Inflammatory macrophage (primary cell): ENCODE measurements at places on chromosomes 16 and 17.
A peak's percentile ranks its signal among the peaks of the same experiment; 100 is the strongest.

GRCh38 chr16:8905795-8906591 lies 23.8 kb downstream of the LITAFD start:
- DNase-seq: no peak

DNA sequence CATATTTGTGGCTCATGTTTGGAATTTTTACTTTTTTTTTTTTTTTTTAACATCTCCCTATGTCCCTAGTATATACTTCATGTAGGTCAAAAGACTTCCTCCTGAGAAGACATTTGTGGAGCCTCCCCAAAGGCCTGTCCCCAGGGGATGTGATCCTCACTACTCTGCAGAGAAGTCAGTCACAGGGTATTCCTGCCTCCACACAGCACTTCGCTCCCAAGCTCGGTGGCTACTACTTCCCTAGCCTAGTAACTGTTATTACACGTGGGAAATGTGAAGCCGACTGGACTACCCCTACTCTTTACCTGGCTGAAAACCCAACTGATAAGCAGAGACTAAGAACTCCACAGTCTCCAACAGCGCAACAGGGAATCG lies 116.8 kb downstream of the HIC1 start:
- DNase-seq: no peak

DNA sequence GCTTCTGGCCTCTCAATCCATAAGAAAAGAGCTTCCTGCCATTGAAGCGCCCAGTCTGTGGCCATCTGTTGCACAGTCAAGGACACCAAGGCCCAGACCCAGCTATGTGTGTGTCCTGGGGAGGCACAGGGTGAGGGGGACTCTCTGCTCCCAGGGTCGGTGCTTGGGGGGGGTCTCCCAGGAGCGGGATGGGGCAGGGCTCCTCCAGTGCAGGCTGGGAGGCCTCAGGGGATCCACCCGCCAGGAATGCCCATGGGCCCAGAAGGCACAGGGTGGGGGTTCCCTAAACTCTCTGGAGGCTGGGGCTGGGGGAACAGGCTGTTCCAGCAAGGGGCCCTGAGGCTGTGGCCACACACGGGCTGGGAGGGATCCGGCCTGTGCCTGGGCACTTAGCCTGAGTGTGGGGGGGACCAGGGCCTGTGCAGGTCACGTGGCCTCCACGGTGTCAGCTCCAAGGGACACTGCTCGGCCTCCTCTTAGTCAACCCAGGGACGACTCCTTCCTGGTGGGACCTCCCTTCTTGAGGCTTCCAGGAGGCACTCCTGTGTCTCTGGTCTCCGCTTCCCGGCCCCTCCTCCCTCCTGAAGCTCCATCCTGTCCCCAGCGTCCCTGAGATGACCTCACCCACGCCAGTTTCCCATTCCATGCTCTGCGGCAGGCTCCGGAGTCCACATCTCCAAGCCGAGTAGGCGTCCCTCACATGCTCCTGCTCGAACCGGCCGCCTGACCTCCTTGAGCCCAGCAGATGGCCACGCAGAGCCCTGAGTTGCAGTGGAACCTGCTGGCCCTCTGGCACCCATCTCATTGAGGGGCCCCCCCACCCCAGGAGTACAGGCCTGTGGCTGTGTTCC lies 23.1 kb upstream of the BAHCC1 start:
- peak; percentile 69 for DNase-seq

DNA sequence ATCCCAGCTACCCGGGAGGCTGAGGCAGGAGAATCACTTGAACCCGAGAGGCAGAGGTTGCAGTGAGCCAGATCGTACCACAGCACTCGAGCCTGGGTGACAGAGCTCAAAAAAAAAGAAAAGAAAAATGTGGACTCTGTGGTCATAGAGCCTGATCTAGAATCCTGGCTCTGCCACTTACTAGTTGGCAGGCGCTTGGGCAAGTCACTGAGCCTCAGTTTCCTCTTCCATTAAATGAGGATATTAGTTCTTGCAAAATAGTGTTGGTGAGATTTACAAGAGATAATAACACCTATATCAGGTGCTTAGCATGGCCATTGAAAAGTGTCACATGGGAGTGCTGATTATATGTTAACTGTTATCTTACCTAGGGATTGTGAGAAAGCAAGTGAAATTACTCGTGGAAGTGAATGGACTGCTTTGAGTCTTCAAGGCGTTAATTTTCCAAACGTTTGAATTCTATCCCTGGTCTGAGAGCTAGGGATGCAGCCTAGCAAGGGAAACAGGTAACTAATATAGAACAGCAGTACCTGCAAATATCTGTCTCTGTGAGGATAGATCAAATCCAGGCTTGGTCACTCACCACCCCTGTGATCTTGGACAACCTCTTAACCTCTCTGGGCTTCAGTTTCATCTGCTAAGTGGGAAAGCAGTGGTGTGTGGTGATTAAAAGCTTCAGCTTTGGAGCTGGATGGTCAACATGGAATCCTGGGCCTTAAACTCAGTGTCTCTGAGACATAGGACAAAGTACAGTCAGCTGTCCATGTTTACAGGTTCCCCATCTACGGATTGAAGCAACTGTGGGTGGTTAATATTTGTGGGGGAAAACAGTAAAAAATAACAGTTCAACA lies 953 bp upstream of the NSMCE1 start:
- no peak for DNase-seq

GRCh38 chr17:30565073-30565935 lies 88.1 kb downstream of the GOSR1 start:
- no peak for DNase-seq

DNA sequence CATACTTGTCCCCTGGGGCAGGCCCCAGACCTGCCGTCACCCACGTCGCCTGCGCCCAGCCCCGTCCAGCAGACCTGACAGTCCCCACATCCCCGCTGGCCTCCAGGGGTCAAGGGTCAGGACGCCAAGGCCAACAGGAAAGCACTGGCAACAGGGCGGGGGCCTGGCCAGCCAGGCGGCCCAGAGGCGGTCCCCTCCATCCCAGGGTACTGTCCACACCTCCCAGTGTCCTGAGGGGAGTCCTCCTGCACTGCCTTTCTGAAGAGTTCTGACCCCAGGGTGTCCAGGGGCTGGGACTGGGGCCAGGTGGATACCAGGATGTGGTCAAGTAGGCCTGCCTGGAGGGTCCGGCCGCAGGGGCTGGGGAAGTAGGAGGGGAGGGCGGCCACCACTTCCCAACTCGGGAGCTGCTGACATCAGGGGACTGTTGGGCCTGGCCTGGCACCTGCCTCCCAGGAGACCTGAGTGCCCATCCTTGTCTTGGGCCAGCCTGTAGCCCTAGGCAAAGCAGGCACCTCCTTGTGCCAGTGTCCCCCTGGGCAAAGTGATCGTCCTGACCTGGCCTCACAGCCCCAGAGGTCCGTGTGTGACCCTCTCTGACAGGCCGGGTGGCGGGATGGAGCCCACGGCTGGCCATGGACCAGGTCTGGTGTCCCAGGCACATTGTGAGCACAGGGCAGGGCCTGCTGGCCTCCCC lies 6.7 kb upstream of the AXIN1 start:
- DNase-seq: no peak

DNA sequence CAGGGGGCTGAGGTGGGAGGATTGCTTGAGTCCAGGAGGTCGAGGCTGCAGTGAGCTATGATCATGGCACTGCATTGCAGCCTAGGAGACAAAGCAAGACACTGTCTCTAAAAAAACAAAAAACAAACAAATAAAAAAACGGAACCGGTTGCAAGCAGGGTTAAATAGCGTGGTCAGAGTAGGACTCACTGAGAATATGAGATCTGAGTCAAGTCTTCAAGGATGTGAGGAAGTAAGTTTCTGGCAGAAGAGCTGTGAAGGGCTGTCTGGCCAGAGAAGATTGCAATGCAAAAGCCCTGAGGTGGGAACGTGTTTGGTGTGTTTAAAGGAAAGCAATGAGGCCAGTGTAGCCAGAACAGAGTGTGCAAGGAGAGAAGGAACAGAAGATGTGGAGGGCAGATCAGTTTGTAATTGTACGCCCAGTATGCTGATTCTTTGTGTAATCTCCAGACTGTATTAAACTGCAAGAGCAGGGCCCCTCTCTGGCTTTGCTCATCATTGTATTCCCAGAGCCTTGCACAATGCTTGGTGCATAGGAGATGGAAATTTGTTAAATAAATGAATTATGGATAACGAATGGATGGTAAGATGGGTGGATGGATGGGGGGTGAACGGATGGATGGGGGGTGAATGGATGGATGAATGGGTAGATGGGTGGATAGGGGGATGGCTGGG lies 6.3 kb downstream of the G6PC1 start:
- DNase-seq: peak; percentile 26

DNA sequence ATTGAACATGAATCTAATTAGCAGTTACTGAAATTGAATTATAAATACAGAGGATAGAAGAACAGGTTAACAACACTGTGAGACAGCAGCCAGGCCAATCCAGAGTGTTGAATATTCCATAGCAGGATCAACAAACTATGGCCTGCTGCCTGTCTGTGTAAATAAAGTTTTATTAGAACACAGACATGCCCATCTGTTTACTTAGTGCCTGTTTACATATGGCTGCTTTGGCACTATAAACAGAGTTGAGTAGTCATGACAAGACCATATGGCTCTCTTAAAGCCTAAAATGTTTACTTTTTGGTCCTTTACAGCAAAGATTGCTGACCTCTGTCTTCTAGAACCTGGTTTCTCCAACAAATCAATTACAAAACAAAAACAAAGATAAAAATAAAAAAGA lies 115.4 kb upstream of the CDC42EP4 start:
- no peak for DNase-seq

GRCh38 chr17:34351096-34351495 lies 5.2 kb upstream of the CCL13 start:
- DNase-seq: no peak

- no peak for DNase-seq
These were observed 83.3 kb downstream of the HS3ST3A1 start for GRCh38 chr17:13518261-13519000.

DNA sequence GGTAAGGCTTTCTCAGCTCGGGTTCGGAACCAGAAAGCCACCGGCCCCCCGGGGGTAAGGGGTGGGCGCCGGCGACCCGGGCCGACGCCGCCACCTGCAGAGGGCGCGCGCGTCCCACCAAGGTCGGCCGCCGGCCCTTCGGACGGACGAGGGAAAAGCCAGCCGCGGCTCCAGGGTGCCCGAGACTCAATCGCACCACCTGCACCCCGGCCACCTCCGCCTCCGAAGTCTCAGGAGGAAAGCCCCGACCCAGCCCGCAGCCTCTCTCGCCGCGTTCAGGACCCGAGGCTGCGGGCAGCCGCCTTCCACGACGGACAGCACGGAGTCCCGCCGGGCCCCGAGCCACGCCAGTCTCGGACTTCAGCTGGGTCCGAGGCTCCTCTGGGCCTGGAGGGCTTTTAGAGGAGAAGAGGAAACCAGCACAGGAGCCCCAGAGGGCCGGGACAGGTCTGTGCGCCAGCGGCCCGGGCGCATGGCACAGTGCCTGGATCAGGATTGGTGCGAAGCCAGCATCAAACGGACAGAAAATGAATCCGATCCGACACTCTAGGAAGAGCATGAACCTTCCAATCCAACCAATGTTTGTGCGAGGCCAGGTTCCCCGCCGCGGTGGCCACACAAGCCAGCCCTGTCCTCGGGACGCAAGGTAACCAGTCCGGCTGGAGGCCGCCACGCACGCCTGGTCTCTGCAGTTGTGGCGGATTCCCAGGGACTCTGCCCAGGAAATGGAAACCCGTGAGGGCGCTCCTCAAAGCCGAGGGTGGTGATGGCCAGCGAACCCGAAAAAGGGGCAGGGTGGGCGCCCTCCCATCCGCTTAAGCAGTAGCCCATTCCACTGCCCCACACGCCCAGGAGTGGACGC lies 6.7 kb downstream of the CBX8 start:
- no peak for DNase-seq

- DNase-seq: no peak
These were observed 32.5 kb downstream of the ADCY7 start for GRCh38 chr16:50298591-50299507.

DNA sequence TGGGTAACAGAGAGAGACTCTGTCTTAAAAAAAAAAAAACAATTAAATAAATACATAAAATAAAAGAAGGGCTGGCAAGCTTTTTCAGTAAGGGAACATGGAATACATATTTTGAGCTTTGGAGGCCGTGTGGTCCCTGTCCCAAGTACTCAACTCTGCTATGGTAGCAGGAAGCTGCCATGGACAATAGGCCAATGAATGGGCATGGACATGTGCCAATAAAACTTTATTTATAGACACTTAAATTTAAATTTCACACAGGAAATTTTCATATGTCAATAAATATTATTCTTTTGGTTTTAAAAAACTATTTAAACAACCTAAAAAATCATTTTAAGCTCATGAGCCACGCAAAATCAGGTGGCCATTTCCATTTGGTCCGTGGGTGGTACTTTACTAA lies 3.8 kb downstream of the OTOA start:
- DNase-seq: no peak

GRCh38 chr17:34670618-34671017 lies 91.2 kb downstream of the TMEM132E start:
- DNase-seq: no peak

- DNase-seq: peak; percentile 91
These were observed 6.4 kb upstream of the GRN start for GRCh38 chr17:44338702-44339101.

DNA sequence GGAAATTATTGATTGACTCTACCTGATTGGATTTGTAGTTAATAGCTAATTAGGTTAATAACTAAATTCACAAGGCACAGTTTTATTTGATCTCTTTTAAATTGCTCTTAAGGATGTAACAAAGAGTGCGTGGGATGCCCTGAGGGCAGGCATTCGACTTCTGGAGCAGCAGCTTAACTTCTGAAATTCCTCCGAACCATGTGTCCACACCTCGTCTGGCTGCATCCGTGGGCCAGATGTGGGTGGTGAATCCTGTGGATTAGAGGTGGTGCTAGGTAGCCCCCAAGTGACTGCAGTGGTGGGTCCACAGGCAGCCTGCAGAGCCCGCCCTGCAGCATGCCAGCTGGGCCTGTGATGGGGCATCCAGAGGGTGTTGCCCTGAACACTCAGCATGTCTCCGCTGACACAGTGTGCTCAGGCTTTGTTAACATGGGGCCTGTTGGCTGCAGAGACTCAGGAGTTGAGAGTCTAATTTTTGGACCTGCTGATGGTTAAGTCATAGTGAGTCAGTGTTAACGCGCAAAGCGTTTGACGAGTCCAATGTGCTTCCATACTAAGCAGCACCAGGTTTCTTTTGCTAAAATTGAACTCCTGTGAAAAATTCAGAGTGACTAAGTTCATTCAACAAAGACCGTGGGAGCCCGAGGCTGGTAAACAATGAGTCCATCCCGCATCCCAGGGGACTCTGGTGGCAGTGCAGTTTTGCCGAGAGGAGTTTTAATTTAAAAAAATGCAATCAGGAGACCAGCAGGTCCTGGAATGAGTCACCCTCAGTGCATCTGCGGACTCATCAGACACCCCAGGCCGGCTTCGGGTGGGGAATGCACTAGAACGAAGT lies 3.8 kb upstream of the NPB start:
- no peak for DNase-seq

GRCh38 chr17:38584350-38584925 lies 21.3 kb downstream of the SRCIN1 start:
- peak; percentile 38 for DNase-seq

- no peak for DNase-seq
These were observed 24.1 kb downstream of the C16orf96 start for GRCh38 chr16:4580250-4580649.

DNA sequence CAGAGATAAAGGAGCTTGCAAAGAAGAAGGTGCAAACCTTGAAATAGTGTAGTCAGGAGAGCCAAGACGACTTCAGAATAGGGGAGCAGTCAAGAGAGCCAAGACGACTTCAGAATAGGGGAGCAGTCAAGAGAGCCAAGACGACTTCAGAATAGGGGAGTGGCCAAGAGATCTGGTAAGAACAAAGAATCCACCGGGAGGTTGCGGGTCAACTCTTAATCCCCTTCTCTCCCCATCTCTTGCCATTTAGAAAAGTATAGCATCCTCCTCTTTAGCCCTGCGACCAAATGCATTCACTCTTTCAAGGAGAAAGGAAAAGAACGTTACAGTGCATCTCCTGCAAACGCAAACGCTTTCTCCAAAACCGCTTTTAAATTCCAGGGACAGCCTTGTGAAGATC lies 713 bp downstream of the KNOP1 start:
- no peak for DNase-seq
